ENCODE measurements at places on chromosomes 7 and 10.

DNA sequence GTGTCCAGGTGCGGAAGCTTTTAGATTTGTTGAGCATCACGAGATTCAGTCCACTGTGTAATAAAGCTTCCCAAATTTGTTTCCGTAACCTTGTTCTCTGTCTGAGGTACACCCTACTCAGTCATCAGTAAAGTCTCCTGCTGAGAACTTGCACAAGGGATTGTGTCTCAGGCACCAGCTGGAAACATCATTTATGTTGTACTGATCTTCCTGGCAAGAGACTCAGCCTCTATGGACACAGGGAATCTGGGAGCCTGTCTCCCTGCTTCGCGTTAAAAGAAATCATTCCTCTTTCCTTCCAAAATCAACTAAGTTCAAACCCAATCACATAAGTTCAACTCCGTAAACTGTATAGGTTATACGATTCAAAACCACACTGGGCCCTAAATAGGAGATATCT lies 336.8 kb downstream of the GPR37 start:
- no peak for DNase-seq

DNA sequence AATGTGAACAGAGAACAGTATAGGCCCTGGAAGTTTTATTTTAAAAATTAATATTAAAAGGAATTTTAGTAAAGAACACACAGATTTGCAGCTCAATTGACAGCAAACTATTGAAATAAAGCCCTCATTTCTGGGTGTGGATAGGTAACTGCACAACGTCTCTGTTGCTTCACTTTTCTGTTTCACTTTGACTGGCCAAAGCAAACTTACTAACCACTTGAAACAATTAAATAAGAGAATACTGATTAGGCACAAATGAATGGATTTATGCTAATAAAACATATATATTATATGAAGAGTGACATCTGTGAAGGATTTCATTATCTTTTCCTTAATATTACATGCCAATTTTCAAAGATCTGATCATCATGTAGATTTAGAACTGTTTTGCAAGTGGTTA lies 11.9 kb downstream of the ZNF804B start:
- DNase-seq, result no peak

- DNase-seq, result no peak
These were observed 4.5 kb upstream of the ABCB4 start for GRCh38 chr7:87479951-87480350.

GRCh38 chr10:84416245-84416555 lies 87.8 kb downstream of the CCSER2 start:
- DNase-seq, result no peak

GRCh38 chr7:12239806-12240205 lies 28.7 kb downstream of the TMEM106B start:
- no peak for DNase-seq

- no peak for DNase-seq
These were observed 457 bp downstream of the ACADSB start for GRCh38 chr10:123009105-123009820.

DNA sequence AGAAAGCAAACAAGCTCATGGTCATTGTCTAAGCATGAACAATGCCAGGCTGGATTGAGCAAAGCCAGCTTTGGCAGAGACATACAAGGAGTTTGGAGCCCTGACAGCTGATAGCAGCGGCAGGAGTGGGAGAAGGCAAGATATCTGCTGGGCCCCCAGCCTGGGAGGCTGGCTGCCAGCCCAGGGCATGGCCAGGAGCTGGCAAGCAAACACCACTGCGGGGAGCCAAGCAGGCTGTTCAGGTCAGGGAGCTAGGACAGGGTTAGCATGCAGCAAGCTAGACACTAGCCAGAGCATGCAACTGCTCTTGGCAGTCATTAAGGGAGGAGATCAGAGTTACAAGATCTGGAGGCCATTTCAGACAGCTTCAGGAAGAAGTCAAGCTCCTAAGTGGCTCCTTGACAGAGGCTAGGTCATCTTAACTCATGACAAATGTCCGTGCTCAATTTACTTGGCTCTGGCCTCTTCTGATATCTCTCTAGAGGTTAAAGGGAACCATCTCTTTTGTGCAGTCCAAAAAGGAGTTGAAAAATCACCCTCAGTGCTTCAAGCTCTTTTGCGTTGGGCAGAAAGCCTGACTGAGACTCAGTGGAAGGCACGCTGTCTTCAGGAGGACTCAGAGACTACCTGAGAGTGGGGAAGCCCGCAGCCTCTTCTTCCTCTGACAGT lies 436.8 kb upstream of the C7orf33 start:
- DNase-seq, result no peak

DNA sequence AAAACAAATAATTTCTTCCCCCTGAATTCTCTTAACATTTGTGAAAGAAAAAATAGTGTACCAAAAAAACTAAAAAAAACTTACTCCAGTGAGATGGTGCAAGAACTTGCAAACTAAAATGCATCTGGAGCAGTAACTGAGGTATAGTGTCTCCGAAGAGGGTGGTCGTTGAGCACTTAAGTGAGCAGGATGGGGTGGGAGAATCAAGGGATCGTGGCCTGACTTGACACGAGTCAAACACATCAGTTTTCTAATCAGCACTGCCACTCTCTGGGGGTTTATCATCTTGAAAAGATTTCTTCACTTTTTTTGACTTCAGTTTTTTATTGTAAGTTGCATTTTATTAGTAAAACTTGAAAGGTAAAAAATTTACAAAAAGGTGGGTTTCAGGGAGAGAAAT lies 2.5 kb downstream of the ZNF273 start:
- DNase-seq, result no peak

- DNase-seq, result no peak
These were observed 37.8 kb upstream of the CACUL1 start for GRCh38 chr10:118792526-118792925.

Measured in NCI-H1930 (cell line).